ENCODE measurements at places on chromosomes 16 and 17.

DNA sequence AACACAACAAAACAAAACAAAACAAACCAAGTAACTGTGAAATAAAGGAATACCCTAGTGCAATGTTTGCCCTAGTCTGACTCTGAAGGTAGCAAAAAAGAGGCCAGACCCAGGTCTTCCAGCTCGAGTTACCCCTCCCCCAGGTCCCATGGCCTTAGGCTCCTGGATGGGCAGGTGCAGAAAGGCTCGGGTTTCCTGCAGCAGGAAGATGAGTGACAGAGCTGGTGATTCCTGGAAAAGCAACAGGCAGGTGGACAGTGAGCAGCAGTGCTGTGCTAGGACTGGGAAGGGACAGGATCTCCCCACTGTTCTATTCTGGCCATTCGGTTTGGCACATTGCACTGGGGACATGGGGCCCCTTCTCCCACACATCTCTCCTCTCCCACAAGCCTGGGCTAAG is 42.9 kb upstream of the MRTFB start:
- no peak for DNase-seq

DNA sequence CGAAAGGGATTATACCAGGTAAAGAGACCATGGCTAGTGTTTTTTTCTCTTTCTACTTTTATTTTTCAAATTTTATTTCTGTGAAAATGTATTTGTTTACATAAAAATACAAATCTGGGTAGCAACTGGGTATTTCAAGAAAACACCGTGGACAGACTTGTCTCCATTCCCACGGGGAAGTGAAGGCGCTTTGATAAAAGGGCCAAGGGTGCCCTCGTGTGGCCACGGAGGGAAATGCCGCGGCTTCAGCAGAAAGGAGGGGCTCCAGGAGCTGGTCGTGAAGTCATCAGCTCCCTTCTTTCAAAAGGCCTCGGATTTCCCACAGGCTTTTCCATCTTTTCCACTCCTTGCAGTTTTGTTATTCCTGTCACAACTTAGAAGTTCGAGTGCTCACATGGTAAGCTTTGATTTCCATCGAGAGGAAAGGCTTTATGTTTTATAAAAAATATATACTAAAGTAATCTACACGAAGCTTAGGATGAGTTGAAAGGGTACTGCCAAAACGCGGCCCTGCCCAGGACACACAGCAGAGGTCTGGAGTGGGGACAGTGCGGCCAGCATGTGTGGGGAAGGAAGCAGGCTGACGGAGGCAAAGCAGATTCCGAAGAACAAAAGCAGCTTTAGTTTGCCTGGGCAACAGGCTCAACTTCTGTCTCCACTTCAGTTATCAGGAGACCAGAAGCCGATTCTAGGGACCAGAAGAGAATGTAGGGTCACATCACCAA is 15.3 kb upstream of the MNT start:
- DNase-seq: peak; percentile 85

GRCh38 chr17:47257651-47258339 is 4.2 kb downstream of the ITGB3 start:
- DNase-seq: no peak

DNA sequence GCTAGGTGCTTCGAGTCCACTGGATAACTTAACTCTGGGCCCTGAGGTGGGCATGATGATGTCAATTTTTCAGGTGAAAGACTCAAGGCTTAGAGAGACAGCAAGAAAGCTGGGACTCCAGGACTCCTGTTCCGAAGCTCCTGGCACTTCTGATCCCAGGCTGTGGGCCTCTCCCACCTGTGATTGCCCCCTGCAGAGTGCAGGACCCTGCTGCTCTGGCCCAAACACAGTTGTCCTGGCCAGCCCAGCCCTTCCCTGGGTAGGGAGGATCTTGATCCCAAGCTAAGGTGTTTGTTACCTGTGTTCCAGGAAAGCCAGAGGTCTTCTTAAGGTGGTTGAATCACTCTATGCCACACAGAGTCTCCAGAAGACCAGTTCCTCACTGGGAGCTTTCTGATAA is 3.1 kb downstream of the CHST5 start:
- no peak for DNase-seq

GRCh38 chr16:16850274-16850673 is 471.3 kb downstream of the NPIPA7 start:
- DNase-seq: no peak

GRCh38 chr16:68083861-68084503 is 1.2 kb upstream of the NFATC3 start:
- DNase-seq: no peak

- no peak for DNase-seq
These were observed 17.9 kb upstream of the TMIGD1 start for GRCh38 chr17:30351735-30352134.

DNA sequence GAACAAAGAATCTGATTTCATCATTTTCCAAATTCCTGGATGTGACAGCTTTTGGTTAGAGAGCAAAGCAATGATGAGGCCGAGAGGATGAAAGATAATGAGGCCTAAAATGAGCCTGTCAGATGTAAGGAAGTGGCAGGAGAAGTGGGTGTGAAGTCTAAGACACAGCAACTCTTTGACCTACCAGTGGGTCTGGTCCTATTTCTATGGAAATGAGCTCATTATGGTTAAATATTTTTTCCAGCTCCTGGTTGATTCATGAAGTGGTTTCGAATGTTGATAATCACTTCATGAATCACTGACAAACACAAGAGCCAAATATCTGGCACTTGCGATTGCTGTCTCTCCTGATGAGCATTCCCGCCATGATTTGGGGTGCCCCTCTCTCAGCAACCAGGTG is 273.3 kb upstream of the CDH5 start:
- DNase-seq: no peak

DNA sequence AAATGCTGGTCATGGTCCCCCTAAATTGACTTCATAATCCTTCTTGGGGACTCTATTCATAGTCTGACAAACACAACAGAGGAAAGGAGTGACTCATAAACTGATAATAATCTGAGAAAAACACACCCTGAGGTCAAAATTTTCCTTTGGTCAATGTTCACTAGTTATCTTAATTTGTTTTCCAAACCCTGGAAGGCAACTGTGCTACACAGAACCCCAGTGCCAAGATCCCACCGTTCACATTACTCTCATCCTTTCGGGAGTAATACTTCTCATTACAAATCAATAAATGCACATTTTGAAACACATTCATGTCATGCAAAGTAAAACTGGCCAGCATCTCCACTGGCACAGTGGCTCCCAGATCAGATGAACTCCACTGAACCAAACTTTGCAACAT is 23.2 kb downstream of the COIL start:
- DNase-seq: no peak

GRCh38 chr17:49076573-49077384 is 55.8 kb upstream of the B4GALNT2 start:
- DNase-seq: no peak

DNA sequence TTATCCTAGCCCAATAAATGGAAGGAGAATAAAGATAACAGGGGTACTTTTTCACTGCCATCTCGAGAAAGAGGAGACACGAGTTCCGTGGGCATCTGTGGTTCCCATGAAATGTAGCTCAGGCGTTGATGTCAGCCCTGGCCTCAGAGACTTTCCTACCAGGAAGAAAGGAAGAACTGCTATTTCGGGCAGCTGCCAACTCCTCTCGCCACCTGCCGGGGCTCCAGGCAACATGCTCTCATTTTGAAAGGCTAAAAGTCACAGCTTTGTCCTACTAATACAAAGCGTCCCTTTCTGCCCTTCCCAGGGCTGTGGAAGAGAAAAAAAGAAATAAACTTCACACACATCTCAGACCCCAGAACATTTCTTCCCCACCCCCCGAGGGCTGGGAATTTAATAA is 65.8 kb downstream of the DHRS7C start:
- DNase-seq: no peak

DNA sequence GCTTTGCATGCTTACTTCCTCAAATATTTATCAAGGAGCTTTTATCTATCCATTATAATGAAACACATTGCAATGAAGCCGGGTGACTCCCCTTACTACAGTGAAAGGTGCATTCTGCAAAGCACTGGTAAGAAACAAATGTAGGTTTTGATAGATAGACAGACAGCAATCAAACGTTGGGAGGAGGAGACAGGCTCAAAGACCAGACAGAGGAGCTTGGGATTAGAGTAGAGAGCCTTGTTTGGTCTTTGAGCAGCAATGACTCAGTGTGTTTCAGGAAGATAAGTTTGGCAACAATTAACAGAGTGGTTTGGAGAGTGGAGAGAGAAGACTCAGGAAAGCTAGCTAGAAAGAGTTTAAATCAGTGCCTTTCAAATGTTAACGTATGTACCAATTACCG is 68.8 kb downstream of the ZNF18 start:
- no peak for DNase-seq

DNA sequence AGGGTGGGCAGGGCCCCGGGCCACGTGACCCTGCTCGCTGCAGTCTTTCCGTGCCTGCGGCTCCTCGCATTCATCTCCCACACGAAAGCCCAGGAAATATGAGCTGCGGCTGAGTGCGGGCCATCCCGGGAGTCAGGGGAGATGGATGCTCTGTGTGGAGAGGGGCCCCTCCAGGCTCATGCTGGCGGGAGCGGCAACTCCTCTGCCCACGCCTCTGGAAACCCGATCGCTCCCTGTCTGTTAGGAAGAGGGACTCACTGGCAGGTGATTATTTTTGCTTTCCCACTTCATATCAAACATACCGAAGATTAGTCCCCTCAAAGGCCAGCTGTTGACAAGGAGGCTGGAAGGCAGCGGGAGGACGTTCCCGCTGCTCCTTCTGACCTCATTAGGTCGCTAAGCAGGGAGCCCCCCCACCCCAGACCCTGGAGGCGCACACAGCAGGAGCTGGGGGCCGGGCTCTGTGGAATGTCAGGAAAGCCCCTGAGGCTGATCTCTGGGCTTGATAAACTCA is 228.5 kb downstream of the FOXL1 start:
- DNase-seq: no peak

GRCh38 chr16:28875134-28876018 is 2.9 kb upstream of the ATP2A1 start:
- DNase-seq: no peak

GRCh38 chr17:51805185-51805584 is 353.3 kb downstream of the CA10 start:
- DNase-seq: no peak
